ENCODE measurements at places on chromosomes 13 and 19.

GRCh38 chr19:19162495-19162894, 7.6 kb downstream of the MEF2B start:
- no peak for DNase-seq

GRCh38 chr13:29771247-29771646, 79.2 kb downstream of the UBL3 start:
- DNase-seq = no peak

DNA sequence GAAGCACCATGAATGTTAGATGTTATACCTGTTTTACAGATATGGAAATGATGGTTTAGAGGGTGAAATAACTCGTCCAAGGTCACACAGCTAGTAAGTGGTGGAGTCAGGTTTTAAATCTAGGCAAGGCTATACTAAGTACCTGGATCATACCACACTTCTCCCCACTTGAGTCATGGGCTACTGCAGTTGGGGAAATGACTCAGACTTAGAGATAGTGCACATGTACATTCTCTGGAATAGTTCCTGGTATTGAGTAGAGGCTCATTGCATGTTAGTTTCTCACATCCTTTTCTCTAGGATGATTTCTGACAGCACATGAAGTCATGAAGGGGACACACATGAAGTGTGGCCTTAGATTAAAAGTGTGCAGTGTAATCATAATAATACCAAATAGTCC, 76.2 kb upstream of the TNFSF11 start:
- peak; percentile 24 for DNase-seq

- DNase-seq = no peak
These were observed 141.6 kb upstream of the SOX1 start for GRCh38 chr13:111925146-111925875.

DNA sequence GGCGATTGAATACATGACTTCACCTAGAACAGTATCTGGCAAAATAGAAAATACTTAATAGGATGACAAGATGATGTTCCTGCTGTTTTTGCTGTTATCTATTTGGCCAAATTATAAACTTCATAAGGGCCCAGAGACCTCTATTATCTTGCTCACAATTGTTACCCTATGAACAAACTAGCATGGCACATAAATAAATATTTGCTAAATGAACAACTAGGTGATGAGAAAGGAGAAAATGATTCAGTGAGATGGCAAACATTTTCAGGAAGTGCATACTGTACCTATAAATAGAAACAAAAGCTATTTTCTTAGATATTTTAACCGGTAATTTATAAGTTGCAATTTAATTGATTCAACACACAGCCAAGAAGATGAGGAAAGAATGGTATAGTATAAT, 78.4 kb downstream of the FAM216B start:
- DNase-seq = no peak

Data from GM12891 (cell line).